ENCODE measurements at places on chromosomes 5 and 9. TPM values are rescaled to one million over a fixed set of nuclear protein-coding genes. Genes with fewer than 3 reads are reported as not detected.

Gene BTNL3
- total RNA-seq = not detected

Gene CHMP5
- total RNA-seq = 109 TPM

Gene CLIC3
- total RNA-seq = not detected

Gene LVRN
- total RNA-seq = not detected

Gene SPINK4
- total RNA-seq = not detected

Gene ASS1
- 4.0 TPM for total RNA-seq

Gene PKD2L2
- not detected for total RNA-seq

Gene FAXDC2
- 8.6 TPM for total RNA-seq
